Mesothelial cell of epicardium (in vitro differentiated cells): ENCODE measurements at places on chromosomes 13 and 19.

GRCh38 chr13:62046512-62046911, 630.9 kb upstream of the PCDH20 start:
- no peak for DNase-seq

DNA sequence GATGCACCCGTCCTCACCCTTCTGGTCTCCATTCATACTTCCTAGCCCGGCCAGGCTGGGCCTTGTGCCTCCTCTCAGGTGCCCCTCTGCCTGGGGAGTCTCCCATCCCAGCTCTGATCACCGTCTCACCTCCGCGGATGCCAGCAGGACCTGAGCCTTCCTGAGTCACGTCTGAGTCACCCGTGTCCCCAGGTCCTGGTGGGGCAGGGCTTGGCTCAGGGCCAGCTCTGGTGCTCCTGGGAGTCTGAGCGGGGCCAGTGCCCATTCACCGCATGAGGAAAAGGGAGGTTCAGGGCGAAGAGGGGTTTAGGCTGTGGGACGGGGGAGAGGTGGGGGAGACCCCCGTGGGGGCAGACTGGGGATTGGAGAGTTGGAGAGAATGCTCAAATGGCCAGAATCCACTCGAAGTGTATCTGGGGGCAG, 593 bp downstream of the ATP8B3 start:
- DNase-seq = no peak

GRCh38 chr19:41531438-41532311, 44.3 kb upstream of the CEACAM21 start:
- DNase-seq = no peak

DNA sequence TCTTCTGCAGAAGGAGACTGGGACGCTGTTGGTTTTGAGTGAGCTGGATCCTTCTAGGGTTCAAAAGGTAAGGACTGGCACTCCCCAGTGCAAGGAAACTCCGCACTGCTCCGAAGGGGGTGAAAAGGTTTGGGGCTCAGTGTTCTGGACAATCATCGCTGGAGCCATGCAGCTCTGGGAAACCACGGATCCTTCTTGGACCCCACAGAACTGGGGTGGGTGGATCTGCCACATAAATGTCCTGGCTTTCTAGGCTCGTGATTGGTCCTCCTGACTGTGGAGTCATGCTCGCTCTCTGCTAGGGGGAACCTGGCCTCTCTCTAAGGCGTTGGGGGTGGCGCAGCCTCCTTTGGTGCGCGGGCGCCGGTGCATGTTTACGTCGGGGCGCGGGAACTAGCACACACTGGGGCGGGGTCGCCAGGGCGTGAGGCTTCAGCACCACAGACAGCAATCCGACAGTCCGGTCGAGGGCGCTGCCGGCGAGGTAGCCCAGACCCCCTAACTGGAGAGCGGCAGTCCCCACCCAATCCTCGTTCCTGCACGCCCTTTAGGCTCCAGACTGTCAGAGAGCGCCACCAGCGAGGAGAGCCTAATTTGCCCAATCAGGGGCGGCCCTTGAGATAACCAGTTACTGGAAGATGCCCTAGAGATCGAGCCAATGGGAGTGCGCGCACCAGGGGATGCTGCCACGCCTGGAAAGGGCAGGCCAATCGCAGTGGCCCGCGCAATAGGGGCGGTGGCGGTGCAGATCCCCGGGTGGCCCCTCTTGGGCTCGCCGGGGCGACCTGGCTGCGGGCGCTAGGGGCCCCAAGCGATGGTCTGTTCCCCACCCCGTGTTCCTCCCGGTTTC, 913 bp upstream of the ELAVL3 start:
- DNase-seq = no peak

GRCh38 chr19:47786566-47786965, 8.1 kb downstream of the SELENOW start:
- no peak for DNase-seq

DNA sequence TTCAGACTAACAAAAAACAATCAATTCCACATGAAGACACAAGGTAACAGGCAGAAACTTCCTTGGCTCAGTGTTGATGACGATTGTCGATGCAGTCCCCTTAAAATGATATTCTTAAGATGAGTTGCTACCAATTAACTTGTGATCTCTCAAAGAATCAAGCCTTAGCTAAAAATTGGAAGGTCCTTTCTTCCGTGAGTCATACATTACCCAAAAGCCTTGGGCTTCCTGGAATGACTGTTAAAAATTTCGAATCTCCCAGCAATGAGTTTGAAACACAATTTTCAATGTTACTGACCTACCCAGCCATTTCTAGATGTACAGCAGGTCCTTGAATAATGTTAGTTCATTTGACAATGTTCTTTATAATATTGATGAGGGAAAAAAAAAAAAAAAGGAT, 28.0 kb upstream of the RB1 start:
- DNase-seq = no peak

DNA sequence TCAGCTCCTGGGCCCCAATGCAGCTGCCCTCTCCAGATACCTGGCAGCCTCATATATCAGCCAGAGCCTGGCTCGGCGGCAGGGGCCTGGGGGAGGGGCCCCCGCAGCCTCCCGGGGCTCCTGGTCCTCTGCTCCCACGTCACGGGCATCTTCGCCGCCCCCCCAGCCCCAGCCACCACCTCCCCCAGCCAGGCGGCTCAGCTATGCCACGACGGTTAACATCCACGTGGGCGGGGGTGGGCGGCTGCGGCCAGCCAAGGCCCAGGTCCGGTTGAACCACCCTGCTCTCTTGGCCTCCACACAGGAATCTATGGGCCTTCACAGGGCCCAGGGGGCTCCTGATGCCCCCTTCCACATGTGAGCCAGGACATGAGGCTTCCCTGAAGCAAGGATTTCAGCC, 10.8 kb downstream of the RPS16 start:
- no peak for DNase-seq

DNA sequence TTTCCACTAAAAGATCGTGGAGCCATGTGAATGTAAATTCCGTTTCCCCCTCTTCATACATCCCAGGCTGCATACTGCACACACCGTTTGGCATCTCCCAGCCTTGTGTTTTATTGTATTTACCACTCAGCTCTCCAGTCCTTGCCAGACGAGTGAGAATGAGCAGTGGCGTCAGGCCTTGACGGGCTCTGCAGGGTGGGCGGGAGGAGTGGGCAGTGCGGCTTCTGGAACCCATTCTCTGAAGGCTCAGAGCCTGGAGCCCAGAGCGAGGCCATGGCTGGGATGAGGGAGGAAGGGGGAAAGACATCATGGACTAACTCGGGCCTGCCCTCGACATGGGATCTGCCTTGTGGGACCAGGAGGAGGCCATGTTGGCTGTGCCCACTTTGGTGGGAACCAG, 25.1 kb downstream of the BICRA start:
- DNase-seq = no peak

- peak; percentile 41 for DNase-seq
Measured at GRCh38 chr13:26558074-26558805, 757 bp downstream of the WASF3 start.

- no peak for DNase-seq
Measured at GRCh38 chr13:94968040-94968756, 255.9 kb upstream of the SOX21 start.

GRCh38 chr19:43784981-43785808, 4.4 kb upstream of the KCNN4 start:
- DNase-seq = no peak

- no peak for DNase-seq
Measured at GRCh38 chr19:52206481-52206880, 16.6 kb downstream of the PPP2R1A start.

DNA sequence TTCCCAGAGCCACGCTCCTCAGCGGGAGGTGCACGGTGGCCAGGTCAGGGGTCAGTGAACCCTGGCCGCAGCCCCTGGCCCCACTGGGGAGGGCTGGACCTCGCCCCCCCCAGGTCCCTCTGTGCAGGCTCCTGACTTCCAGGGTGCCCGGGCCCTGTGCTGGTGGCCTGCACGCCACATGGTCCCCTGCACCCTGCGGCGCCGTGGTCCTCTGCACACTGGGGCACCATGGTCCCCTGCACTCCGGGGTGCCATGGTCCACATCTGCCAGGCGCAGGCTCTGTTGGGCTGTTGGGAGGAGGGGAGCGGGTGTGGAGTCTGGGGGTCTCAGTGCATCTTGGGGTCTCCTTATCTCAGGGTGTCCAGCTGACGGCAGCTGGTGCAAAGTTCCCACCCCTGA, 23.3 kb upstream of the TMEM255B start:
- peak; percentile 20 for DNase-seq

DNA sequence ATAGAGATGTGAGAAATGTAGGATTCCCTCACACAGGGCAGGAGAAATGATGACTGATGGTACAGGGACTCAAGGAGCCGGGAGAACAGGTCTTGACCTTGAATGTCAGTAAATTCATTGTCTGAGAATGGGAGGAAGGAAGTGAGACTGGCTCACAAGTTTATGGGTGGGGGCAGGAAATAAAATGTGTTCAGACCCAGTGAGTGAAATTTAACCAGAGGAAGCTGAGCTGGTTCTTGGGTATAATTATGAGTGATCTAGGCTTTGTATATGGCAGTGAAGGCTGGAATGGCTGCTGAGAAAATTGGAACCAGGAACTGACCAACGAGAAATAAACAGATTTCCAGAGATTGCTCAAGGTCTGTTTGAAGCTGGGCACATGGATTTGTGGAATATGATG, 6.3 kb upstream of the IGSF23 start:
- no peak for DNase-seq

- no peak for DNase-seq
Measured at GRCh38 chr19:44623626-44624025, 10.3 kb downstream of the IGSF23 start.

GRCh38 chr13:49305792-49306425, 58.2 kb downstream of the CDADC1 start:
- no peak for DNase-seq

DNA sequence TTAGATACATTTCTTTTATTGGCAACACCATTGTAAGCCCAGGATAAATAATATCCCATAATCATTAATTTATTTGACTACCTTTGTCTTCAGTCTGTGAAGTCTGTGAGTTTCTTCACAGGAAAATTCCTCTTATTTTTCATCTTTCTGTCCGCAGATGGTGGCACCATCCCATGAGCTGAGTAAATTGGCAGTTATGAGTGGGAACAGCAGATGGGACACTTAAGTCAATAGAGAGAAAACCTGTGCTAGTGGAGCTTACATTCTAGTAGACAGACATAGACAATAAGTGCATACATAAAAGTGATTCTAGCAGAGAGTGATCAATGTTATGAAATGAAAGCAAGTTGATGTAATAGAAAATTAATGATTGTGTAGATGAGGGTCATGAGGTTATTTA, 638.2 kb upstream of the MIR17HG start:
- no peak for DNase-seq

- DNase-seq = no peak
Measured at GRCh38 chr19:16442386-16443276, 29.1 kb downstream of the EPS15L1 start.

GRCh38 chr13:101025925-101026324, 351.3 kb upstream of the TMTC4 start:
- DNase-seq = no peak

GRCh38 chr13:98370806-98371515, 193.9 kb upstream of the RNF113B start:
- no peak for DNase-seq

DNA sequence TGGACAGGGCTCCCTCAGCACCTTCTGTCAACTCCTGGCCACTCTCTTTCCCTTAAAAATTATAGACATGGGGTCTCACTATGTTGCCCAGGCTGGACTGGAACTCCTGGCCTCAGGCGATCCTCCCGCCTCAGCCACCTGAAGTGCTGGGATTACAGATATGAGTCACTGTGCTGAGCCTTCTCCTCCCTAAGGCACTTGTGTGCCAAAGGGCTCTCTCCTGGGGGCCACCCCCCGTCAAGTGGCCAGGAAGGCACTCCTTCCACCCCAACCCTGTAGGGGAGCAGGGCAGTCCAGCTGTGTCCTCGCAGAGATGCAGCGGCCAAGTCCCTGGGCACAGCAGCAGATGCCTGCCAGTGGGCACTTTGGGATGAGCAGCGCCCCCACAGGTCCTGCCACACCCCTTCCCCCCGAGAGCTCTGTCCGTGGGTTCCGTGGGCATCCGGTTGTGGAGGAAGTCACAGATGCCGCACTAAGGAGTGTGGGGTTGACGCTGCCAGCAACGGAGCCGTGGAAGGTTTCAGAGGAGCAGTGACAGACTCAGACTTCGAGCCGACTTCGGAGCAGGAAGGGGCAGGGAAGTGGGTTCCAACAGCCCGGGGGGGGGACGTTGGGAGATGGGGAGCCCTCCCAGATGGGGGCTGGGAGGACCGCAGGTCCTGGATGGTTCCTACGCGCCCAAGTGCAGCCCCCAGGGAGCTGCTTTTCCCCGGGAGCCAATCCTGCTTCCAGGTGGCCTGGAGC, 3.3 kb upstream of the UQCR11 start:
- no peak for DNase-seq

DNA sequence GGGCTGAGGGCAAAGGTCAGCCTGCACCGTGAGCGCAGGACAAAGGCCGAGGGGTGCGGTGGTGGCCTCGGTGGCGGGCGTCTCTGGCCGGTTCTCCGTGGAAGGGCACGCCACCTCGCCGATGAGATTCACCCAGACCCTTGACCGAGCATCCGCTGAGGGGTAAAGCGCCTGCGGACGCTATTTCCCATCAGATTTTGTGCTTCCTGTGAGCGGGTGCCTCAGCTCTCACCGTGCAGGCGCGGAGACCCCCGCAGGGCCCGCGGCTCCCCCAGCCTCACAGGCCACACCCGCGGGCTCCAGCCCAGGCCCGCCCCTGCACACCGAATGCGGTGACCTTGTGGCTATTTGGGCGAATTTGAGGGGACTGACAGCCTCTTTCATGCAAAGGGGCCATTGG, 348.0 kb downstream of the TEX29 start:
- no peak for DNase-seq

- no peak for DNase-seq
Measured at GRCh38 chr13:63902141-63902540, 2486.5 kb upstream of the PCDH20 start.

GRCh38 chr13:65540175-65540574, 1690.0 kb downstream of the PCDH9 start:
- DNase-seq = no peak

GRCh38 chr13:28052945-28053344, 47.4 kb downstream of the FLT3 start:
- no peak for DNase-seq

DNA sequence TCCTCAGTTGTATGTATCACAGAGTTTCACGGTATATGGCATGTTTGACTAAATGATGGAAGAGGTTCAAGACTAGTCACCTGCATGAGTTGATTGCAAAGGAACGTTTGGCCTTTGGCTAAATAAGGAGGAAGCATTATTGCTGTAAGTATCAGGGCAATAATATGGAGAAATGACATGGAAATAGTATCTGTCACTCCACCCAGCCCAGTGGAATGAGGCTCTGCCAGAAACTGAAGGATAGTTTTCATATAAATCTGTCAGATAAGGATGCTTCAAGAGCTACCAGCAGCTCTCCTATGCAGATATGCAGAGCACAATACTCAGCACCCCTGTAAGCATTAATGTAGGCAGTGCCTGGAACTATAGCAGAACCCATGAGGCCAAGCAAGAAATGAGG, 55.7 kb upstream of the DCT start:
- no peak for DNase-seq

DNA sequence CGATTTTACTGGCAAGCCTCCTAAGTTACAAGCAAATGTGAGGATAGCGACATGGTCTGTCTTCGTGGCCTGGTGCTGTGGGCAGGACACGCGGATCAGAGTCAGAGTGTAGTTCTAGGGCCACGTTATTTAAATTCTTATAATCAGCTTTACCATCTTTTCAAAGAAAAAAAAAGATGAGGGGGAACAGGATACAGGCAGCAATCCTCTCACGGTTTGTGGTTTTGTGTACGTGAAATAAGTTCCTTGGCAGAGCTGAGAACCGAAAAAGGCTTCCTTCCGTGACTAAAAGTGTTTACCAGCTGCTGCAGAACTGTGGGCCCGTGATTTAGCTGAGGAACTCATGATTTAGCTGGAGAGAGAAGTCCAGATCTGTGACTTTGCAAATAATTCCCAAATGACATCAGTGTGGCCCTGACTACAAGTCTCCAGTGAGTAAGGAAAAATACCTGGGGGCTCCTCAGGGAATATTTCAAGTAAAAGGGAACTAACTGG, 27.2 kb downstream of the RCBTB2 start:
- DNase-seq = no peak
